HCEC 1CT (cell line): ENCODE measurements at places on chromosomes 12 and 14.

DNA sequence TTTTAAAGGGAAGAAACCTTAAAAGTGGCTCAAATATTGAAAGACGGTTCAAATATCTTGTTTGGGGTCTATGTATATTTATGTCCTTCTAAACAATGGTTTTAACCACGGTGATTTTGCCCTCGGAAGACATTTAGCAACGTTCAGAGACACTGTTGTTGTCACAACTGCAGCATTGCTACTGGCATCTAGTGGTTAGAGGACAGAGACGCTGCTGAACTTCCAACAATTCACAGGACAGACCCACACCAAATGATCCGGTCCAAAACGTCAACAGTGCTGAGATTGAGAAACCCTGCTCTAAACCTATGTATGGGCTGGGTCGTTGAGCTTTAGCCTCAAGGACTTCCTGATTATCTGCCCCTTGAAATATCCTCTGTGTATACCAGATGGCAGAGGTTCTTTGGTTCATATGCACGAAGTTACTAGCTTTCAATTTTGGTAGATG is 1.7 kb downstream of the ANGEL1 start:
- DNase-seq = peak; percentile 20

GRCh38 chr14:104180561-104181165 is 42.3 kb downstream of the KIF26A start:
- no peak for DNase-seq

DNA sequence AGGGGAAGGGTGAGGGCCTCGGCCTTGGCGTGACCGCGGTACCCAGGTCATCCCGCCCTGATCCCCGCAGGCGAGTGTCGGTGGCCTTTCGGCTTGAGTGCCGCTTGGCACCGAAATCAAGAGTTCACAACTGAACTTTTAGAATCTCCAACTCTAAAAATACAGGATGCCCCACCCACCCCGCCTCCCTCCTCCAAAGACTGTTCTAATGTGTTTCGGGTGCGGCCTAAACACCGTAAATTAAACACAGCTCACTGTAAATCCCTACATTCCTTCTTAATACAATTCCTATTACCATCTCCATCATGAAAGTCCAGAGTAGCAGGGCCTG is 11.4 kb downstream of the SCNN1A start:
- no peak for DNase-seq

DNA sequence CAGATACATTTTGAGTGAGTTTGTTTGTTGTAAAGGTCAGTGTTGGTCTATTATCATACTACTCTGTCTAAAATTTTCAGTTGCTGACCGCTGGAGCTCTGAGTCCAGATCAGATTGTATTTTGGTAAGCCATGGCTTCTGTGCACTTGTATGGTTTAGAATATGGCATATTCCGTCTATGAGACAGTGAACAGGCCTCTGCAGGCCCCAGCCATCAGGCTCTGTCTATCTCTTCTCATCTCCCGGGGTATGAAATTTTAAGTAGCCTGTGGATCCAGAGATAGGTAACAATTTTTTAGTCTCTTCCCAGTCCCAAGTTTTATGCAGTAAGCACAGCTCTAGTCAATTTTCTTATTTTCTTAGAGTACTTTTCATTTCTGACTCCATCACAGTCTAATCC is 1929.1 kb upstream of the SEL1L start:
- DNase-seq = no peak

- peak; percentile 46 for DNase-seq
Measured at GRCh38 chr12:100566887-100567637, 6.4 kb upstream of the GAS2L3 start.

DNA sequence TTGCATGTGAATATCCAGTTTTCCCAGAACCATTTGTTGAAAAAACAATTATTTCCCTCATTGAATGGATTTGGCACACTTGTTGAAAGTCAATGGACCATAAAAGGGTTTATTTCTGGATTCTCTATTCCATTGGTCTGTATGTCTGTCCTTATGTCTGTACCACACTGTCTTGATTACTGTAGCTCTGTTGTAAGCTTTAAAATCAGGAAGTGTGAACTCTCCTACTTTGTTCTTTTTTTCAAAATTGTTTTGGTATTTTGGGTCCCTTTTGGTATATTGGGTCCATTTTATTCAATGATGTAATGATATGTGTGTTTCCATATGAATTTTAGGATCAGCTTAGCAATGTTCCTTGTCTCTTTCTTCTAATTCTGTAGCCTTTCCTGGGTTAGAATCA is 64.8 kb downstream of the PPP2R5C start:
- DNase-seq = no peak

- DNase-seq = no peak
Measured at GRCh38 chr14:76106188-76106587, 45.5 kb upstream of the GPATCH2L start.

GRCh38 chr12:69932676-69933552 is 107.9 kb downstream of the MYRFL start:
- no peak for DNase-seq

DNA sequence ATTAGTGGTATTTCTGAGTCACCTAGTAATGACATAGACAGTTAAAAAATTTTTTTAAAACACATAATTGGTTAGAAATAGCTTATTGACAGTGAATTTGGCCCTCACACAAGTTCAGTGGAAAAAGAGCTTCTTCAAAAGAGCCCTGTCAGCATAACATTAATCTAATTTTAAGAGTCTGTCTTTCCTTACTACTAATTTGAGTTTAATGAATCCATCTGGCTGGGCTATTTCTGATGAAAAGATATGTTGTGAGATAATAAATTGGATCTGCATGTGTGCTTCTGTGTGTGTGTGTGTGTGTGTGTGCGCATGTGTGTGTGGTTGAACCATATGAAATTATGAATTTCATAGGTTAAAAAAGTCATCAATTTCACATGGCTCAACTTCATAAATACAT is 1045.2 kb downstream of the FLRT2 start:
- no peak for DNase-seq

GRCh38 chr12:15599266-15600037 is 189.7 kb downstream of the EPS8 start:
- DNase-seq = peak; percentile 40

- DNase-seq = no peak
Measured at GRCh38 chr14:104856157-104856868, 8.8 kb upstream of the CEP170B start.

- no peak for DNase-seq
Measured at GRCh38 chr12:704516-705242, 41.4 kb upstream of the NINJ2 start.

DNA sequence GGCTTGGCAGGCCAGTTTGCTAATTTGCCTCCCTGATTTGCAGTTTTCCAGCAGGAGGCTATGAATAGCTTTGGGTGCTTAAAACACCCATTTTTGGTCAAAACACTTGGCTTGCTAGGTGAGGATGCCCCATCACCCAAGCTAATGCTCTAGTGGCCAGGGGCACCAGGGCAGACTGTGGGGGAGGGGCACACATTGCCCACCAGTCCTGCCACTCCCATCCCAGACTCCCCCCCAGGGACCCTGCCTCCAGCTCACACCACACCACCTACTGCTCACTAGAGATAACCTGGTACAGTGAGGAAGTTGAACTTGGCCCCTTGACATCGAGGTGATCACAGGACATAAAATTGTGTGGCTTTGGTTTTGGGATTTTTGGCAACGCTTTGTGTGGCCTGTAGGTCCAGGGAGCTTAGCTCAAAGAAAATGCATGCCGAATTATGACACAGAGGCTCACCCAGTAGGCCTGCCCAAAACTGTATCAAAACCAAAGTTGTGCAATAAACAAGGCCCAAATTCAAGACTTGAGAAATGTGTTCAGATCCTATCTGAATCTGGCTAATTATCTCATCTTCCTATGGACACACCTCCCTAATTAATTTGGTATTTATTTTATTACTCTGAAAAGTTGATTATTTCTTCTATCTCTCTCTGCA is 4.3 kb downstream of the NUAK1 start:
- no peak for DNase-seq

- DNase-seq = peak; percentile 31
Measured at GRCh38 chr14:52694761-52695480, 437 bp downstream of the ERO1A start.

DNA sequence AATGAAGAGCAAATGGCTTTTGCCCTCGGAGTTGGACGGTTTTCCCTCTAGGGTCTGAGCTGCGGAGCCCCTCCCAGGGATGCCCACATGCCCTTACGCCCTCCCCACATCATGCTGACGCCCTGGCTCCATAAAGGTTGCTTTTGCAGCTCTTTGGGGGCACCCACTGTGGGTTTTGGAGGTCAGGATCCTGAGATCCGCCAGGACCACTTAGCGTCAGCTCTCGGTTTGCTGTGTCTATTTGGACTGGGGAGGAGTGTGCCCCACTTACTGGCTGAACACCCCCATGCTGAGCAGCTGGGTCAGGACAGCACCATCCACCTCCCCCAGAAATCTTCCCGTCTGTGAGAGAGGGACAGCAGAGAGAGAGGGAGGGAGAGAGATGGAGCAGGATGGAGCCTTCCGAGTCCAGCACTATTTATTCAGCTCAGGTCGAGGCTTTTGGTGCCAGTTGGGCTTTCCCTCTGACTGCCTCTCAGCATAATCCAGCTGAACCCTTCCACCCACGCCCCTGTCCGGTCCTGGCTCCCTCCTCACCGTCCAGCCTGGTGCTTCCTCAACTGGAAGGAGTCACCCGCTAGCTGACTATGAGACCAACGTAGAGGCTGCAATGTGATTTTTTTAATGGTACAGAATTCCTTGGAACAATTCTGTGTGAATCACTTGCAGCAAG is 18.9 kb upstream of the LRTM2 start:
- no peak for DNase-seq

DNA sequence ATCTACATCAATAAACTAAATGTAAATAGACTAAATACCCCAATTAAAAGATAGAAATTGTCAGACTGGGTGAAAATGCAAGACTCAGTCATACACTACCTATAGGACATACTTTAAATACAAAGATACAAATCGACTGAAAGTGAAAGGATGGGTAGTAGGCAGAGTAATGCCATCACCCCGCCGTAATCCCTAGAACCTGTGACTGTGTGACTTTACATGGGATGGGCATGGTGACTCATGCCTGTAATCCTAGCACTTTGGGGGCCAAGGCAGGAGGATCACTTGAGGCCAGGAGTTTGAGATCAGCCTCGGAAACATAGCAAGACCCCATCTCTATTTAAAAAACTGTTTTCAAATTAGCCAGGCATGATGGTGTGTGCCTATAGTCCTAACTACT is 2.6 kb upstream of the EVL start:
- DNase-seq = no peak

DNA sequence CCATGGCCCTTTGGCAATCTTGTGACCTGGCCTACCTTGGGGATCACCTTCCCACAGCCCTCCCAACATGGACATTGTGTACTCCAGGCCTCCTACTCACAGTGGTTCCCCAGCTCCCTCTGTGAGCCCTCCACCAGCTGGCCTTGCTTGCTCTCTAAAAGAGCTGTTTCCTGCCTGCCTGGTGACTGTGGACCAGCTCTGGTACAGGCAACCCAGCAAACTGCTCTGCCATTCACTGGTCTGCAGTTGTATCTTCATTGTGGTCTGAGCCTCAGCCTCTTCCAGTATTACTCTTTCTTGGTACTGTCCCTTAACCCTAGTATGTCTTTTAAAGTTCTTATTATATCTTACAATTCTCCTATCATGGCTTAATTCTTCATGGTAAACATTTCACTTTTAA is 236.2 kb downstream of the KTN1 start:
- no peak for DNase-seq

DNA sequence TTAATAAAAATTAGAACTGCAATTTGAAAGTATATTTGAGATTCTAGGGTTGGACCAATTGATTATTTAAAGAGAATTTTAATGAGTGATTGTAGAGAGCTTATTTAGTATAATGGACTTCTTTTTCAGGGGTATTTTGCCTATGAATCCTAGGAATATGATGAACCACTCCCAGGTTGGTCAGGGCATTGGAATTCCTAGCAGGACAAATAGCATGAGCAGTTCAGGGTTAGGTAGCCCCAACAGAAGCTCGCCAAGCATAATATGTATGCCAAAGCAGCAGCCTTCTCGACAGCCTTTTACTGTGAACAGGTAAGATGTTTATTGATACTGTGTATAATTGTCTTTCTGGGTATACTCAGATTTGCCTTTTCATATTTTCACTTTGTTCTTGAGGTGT is 35.9 kb upstream of the KCNMB4 start:
- no peak for DNase-seq

- DNase-seq = no peak
Measured at GRCh38 chr12:65828711-65829339, 4.5 kb downstream of the HMGA2 start.

DNA sequence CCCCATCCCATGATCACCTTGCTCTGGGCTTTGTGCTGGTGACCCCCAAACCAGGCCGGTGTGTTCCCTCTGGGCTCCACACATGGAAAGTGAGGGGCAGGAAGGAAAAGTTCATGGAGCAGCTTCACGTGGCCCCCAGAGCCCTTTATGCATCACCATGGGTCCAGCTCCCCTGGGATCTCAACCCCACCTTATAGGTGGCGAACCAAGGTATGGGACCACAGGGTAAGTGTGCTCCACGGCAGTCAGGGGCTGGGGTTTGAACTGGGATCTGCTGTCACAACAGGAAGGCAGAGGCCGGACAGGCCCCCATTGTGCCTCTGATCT is 7.4 kb upstream of the BEGAIN start:
- no peak for DNase-seq

- DNase-seq = no peak
Measured at GRCh38 chr14:36356862-36357261, 36.4 kb upstream of the MBIP start.

- DNase-seq = peak; percentile 53
Measured at GRCh38 chr12:87953256-87953860, 75.8 kb downstream of the C12orf50 start.

DNA sequence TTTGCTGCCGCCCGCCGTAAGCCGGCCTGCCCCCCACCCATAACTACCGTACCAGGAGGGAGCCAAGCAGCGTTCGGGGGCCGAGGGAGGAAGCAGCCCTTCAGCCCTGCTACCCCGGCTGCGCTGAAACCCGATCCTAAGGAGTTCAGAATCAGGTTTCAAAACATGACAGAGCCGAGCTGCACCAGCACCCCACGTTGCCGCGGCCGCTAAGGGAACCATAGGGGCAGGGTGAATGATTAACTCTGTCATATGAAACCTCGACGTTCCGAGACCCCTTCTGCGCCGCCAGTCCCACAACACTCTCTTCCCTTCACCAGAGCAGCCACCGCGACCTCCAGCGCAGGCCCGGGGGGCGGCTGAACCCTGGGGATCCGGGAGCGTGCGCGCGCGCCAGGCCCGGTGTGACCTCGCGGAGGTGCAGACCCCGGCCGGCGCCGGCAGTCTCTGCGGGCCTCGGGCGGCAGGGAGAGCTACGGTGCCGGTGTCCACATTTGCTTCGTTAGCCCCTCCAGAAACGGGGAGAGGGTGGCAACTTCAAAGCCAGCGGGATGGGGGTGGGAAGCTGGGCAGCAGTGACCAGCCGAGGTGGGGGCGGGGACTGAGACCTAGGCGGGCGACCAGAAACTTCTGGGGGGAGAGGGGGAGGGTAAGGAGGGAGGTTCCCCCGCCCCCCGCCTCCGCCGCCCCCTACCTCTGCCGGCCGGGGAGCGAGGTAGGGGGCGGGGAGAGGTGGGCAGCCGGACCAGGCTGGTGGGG is 1.6 kb downstream of the SIX4 start:
- DNase-seq = peak; percentile 73

GRCh38 chr12:120758798-120759590 is 33.4 kb downstream of the ACADS start:
- no peak for DNase-seq
